ENCODE measurements at places on chromosomes 7 and 10.

DNA sequence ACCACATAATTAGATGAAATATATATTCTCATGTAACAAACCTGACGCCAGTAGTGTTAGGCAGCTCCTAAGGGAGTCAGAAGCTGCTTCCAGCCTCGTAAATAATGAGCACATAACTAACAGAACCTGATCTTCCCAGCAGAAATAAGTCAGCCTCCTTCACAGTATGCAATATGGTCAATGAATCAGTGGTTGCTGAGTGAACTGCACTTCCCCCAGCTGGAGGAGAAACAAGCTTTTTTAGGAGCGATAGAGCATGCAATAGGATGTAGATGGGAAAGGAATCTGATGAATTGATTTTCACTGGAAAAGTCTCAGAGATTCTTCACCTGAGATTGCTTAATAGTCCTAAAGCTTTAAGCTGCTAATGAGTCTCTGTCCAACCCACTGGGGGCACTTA lies 337.2 kb upstream of the LRGUK start:
- peak; percentile 86 for ATAC-seq

DNA sequence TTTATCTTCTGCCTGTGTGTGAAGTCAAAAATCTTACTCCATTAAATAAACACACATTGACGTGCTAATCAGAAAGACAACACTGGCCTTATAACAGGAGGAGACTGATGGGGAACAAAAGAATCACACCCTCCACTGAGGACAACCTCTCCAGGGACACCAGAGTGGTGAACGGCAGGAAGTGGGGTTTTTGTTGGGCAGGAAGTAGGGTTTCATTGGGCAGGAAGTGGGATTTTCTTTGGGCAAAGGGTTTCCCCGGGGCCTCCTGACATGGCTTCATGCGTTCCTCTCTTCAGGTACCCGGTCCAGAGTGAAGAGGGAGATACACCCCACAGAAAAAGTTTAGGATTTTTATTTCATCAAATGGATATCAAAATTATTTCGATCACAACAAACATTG lies 30.6 kb downstream of the ADARB2 start:
- no peak for ATAC-seq

- no peak for ATAC-seq
Measured at GRCh38 chr7:52917982-52918578, 117.4 kb upstream of the POM121L12 start.

GRCh38 chr10:73281097-73281496 lies 28.7 kb upstream of the MRPS16 start:
- no peak for ATAC-seq

DNA sequence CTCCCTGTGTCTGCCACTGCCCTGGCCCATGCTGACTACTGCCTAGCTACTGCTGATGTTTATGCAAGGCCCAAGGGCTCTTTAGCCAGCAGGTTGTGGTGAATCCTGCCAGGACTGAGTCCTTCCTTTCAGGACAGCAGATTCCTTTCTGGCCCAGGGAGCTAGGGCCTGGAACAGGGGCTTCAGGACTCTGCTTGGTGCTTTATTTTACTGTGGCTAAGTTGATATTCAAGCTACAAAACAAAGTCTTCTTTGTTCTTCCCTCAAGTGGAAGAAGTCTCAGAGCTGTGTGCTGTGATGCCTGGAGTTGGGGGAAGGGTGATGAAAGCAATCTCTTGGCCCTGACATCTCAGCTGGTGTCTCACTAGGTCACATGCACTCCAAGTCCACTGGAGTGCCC lies 66.2 kb upstream of the NME8 start:
- no peak for ATAC-seq

GRCh38 chr7:26329520-26330255 lies 38.0 kb downstream of the SNX10 start:
- ATAC-seq: no peak

- no peak for ATAC-seq
Measured at GRCh38 chr7:47611045-47611511, 29.2 kb upstream of the TNS3 start.
